Osteocyte (in vitro differentiated cells): ENCODE measurements at places on chromosomes 3 and 15. TPM values are rescaled to one million over a fixed set of nuclear protein-coding genes. Genes with fewer than 3 reads are reported as not detected.

- peaks cover 13% of the 10 kb centered on the region for H3K4me1 ChIP-seq
- no peak for DNase-seq
- H3K4me3 ChIP-seq: no peak overlapping the region
- peaks cover 12% of the 10 kb centered on the region for H3K27me3 ChIP-seq
Measured at GRCh38 chr3:66656609-66657008, 155.8 kb upstream of the LRIG1 start.

GRCh38 chr3:125194849-125195601, 17.5 kb downstream of the SLC12A8 start:
- H3K27ac ChIP-seq: no peak overlapping the region
- no peak overlapping the region for H3K4me3 ChIP-seq
- peaks cover 12% of the 10 kb centered on the region for H3K4me1 ChIP-seq

- peaks cover 12% of the 10 kb centered on the region for H3K4me1 ChIP-seq
- peaks cover 31% of the 10 kb centered on the region for H3K36me3 ChIP-seq
- no peak overlapping the region for H3K4me3 ChIP-seq
- DNase-seq: no peak
- H3K27ac ChIP-seq: no peak overlapping the region
Measured at GRCh38 chr3:10268930-10269329, 20.7 kb downstream of the TATDN2 start.

Gene GABPB1
- total RNA-seq: 15.9 and 18.9 TPM in 2 replicates

DNA sequence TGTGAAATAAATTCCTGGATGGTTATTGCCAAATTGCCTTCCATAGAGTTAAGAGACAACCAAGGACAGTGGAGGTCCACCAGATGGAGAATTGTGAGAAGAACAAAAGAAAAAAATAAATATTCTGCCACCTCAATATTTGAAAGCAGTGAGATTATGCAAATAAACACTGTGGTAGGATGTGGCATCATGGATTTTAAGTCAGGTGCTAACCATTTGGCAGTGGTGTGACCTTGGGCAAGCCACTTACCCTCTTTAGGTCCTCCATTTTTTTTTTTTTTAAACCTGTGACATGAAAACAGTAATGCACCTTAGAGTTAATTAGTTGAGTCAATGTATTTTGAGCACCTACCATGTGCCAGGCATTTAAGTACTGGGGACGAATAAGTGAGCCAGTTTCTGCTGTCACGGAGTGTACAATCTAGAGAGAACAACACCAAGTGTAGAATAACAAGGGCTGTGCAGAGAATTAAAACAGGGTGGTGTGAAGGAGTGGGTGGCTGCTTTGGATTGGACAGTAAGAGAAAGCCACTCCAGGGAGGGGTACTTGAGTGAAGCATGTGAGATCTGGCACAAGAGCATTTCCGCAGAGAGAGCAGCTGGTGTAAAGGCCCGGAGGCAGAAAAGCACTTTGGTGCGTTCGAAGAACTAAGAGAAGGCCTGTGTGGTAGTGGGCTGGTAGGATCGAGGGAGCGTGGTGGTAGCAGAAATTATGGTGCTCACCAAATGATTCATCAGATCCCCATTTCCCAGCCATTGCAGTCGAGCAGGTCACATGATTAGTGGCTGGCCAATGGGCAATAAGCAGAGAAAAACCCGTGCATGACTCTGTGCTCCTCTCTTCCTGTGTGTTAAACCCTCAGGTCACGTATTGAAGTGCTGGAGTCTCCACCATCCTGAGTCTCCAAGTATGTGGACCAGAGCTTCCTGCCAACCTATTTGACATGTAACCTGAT, 39.2 kb downstream of the CCK start:
- H3K4me1 ChIP-seq: peaks cover 6% of the 10 kb centered on the region
- no peak for DNase-seq
- peaks cover 26% of the 10 kb centered on the region for H3K36me3 ChIP-seq
- no peak overlapping the region for H3K4me3 ChIP-seq
- H3K27me3 ChIP-seq: peaks cover 2% of the 10 kb centered on the region
- no peak overlapping the region for H3K27ac ChIP-seq

- no peak overlapping the region for H3K27ac ChIP-seq
- H3K4me1 ChIP-seq: no peaks in the 10 kb centered on the region
- no peaks in the 10 kb centered on the region for H3K36me3 ChIP-seq
- H3K4me3 ChIP-seq: no peak overlapping the region
- DNase-seq: no peak
Measured at GRCh38 chr15:25514522-25514921, 75.7 kb upstream of the UBE3A start.

DNA sequence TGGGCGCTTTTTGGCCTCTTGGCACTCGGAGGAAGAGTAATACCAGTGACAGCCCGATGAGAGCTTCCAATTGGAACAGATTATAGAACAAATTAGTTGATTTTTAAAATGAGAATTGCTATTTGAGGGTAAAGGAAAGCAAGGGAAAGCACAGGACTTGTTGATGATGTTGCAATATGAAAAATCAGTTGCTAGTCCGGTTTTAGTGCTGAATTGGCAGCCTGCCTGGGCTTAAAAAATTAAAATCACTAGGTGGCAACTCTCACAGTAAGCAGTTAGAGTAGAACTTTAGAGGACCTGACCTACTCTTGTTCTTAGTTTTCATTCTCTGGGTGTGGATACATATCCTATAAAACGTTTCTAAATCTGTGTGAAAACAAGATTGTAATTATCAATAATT, 2.1 kb upstream of the SCAANT1 start:
- peak overlapping the region; percentile 36 for H3K4me3 ChIP-seq
- no peaks in the 10 kb centered on the region for H3K27me3 ChIP-seq
- no peak for DNase-seq
- H3K4me1 ChIP-seq: peaks cover 43% of the 10 kb centered on the region

DNA sequence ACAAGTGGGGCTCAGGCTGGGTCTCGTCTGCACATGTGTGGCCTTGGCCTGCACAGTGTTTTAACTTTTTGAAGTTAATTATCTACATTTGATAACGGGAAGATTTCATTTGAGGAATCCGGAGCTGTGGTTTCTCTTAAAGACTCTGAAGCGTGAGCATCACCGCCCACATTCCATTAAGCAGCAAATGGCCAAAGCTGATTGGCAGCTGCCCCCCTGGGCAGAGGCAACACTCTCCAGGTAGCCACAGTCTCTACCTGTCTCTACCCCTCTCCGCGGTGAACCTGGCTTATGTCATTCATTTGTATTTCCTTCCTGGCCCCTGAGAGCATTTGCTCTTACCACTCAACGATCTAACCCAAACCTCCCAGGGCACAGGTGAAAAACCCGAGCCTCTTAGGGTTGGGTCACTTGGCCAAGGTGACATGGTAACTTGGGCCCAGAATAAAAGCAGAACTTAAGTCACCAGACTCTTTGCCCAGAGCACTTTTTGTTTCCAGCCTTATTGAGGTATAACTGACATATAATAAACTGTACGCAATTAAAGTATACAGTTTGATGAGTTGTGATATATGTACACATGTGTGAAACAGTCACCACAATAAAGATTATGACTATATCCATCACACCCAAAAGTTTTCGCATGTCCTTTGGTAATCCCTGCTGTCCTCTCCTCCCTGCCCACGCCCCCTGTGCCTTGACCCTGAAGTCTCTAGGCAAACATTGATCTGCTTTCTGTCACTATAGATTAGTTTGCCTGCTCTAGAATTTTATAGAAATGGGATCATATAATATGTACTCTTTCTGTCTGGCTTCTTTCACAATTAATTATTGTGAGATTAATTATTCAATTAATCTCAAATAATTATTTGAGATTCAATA, 245.7 kb upstream of the HES1 start:
- no peak overlapping the region for H3K27ac ChIP-seq
- peaks cover 29% of the 10 kb centered on the region for H3K27me3 ChIP-seq
- H3K4me3 ChIP-seq: no peak overlapping the region
- peaks cover 2% of the 10 kb centered on the region for H3K4me1 ChIP-seq
- peaks cover 5% of the 10 kb centered on the region for H3K36me3 ChIP-seq

- DNase-seq: no peak
- no peaks in the 10 kb centered on the region for H3K27me3 ChIP-seq
- H3K4me1 ChIP-seq: peaks cover 39% of the 10 kb centered on the region
- peaks cover 5% of the 10 kb centered on the region for H3K36me3 ChIP-seq
- no peak overlapping the region for H3K27ac ChIP-seq
- no peak overlapping the region for H3K4me3 ChIP-seq
Measured at GRCh38 chr3:197300361-197300760, 1.9 kb upstream of the DLG1 start.

GRCh38 chr3:46846624-46847542, 16.4 kb downstream of the MYL3 start:
- no peak for DNase-seq
- peaks cover 45% of the 10 kb centered on the region for H3K4me1 ChIP-seq
- H3K27me3 ChIP-seq: peaks cover 6% of the 10 kb centered on the region
- H3K27ac ChIP-seq: peak overlapping the region; percentile 60
- no peak overlapping the region for H3K4me3 ChIP-seq

Gene RAB6B
- 7.8 and 11.3 TPM in 2 replicates for total RNA-seq

- no peak overlapping the region for H3K4me3 ChIP-seq
- H3K36me3 ChIP-seq: no peaks in the 10 kb centered on the region
- peaks cover 18% of the 10 kb centered on the region for H3K27me3 ChIP-seq
- peaks cover 8% of the 10 kb centered on the region for H3K4me1 ChIP-seq
- H3K27ac ChIP-seq: no peak overlapping the region
- DNase-seq: no peak
Measured at GRCh38 chr15:58233341-58233740, 95.2 kb downstream of the AQP9 start.

DNA sequence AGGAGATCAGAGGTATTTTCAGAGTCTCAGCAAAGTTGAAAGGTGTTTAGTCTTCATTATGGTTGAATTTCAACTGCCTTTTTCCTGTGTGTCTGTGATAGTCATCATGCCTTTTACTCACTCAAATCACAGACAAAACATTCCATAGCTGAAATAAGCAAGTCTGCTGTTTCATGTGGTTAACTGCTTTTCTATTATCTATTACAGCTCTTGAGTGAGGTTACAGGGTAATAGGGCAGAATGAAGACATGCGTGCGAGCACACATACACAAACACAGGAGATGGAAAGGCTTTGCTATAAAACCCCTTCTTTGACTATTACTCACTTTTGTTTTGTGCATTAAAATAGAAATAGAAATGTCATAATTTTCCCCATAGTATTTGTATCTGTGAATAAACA, 192.6 kb upstream of the RARB start:
- peak overlapping the region; percentile 64 for H3K27ac ChIP-seq
- peaks cover 16% of the 10 kb centered on the region for H3K4me1 ChIP-seq
- H3K27me3 ChIP-seq: no peaks in the 10 kb centered on the region
- H3K4me3 ChIP-seq: no peak overlapping the region
- H3K36me3 ChIP-seq: no peaks in the 10 kb centered on the region

DNA sequence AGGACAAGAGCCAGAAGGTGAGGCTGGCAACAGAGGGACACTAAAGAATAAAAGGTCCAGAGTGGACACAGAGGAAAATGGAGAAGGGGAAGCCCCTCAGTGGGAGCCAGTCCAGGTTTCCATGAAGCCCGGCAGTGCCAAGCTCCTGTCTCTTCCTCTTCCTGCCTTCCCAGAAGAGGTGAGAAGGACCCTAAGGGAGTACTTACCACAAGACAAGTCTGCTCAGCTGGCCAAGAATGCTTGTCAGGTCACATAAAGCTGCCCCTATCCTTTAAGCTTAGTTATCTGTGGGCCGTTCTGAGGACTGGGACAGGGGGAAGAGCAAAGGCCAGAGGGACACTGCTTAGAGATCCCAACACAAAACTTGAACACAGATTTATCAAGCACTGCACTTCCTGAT, 100.2 kb downstream of the RYK start:
- no peak overlapping the region for H3K4me3 ChIP-seq
- peaks cover 57% of the 10 kb centered on the region for H3K36me3 ChIP-seq
- no peaks in the 10 kb centered on the region for H3K27me3 ChIP-seq
- H3K4me1 ChIP-seq: no peaks in the 10 kb centered on the region

GRCh38 chr3:121491683-121492320, 54.0 kb downstream of the POLQ start:
- no peak for DNase-seq
- no peaks in the 10 kb centered on the region for H3K27me3 ChIP-seq
- H3K4me1 ChIP-seq: peaks cover 4% of the 10 kb centered on the region
- peaks cover 2% of the 10 kb centered on the region for H3K36me3 ChIP-seq
- no peak overlapping the region for H3K27ac ChIP-seq
- H3K4me3 ChIP-seq: no peak overlapping the region

Gene PRR23B
- not detected in 2 replicates for total RNA-seq

DNA sequence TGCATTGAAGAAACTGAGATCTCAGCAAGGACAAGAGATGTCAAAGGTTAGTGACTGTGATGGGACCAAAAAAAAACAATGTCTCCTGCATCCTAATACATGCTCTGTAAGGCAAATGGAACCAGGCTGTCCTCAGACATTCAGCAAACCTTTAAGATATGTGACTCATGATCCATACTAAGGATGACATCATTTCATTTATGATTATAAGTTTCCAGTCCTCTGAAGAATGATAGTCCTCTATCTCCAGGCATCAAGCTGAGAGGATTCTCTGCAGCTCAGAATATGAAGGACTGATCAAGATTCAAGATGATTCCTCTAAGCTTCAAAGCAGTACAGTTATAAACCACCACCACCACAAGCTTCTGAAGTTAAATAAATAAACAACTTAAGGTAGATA, 47.6 kb downstream of the SSR3 start:
- peaks cover 2% of the 10 kb centered on the region for H3K36me3 ChIP-seq
- no peak overlapping the region for H3K4me3 ChIP-seq
- H3K27me3 ChIP-seq: peaks cover 5% of the 10 kb centered on the region

Gene TLE3
- total RNA-seq: 27.8 and 28.8 TPM in 2 replicates

Gene ANKUB1
- total RNA-seq: not detected in 2 replicates

GRCh38 chr3:171417813-171418212, 42.4 kb downstream of the TNIK start:
- no peak overlapping the region for H3K4me3 ChIP-seq
- H3K4me1 ChIP-seq: peaks cover 22% of the 10 kb centered on the region
- no peak for DNase-seq
- no peaks in the 10 kb centered on the region for H3K27me3 ChIP-seq
- no peaks in the 10 kb centered on the region for H3K36me3 ChIP-seq
- H3K27ac ChIP-seq: peak overlapping the region; percentile 50

Gene GATA2
- 0.67 and 0.91 TPM in 2 replicates for total RNA-seq

Gene TCAIM
- total RNA-seq: 27.1 and 30.2 TPM in 2 replicates

Gene AVEN
- 12.5 and 14.8 TPM in 2 replicates for total RNA-seq

GRCh38 chr3:153061938-153062528, 100.0 kb upstream of the RAP2B start:
- no peak for DNase-seq
- H3K4me3 ChIP-seq: no peak overlapping the region
- H3K27ac ChIP-seq: no peak overlapping the region
- H3K27me3 ChIP-seq: no peaks in the 10 kb centered on the region
- no peaks in the 10 kb centered on the region for H3K36me3 ChIP-seq

DNA sequence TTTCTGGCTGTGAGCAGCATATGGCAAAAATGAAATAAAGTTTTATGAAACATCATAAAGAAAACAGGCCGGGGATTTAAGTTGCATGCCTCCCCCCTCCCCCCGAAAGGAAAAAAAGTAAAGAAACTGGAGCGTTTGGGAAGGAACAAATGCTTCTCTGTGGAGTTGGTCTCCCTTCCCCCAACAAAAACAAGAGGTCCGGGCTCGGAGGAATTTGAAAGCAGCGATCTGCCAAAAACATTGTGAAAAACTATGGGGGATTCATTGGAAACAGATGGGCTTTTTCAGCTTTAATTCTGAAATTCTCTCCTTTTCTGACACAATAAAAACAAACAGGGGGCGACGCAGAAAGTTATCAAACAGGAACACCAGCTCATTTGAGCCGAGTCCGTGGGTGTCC, 17.0 kb downstream of the RGMA start:
- H3K36me3 ChIP-seq: no peaks in the 10 kb centered on the region
- no peak for DNase-seq
- peak overlapping the region; percentile 68 for H3K27ac ChIP-seq
